GM12864 (cell line): ENCODE measurements at places on chromosomes 6 and 20.

- DNase-seq = no peak
Measured at GRCh38 chr20:49595811-49596561, 28.0 kb upstream of the PTGIS start.

GRCh38 chr20:50186151-50186885 lies 4.3 kb upstream of the CEBPB start:
- DNase-seq = peak; percentile 35

DNA sequence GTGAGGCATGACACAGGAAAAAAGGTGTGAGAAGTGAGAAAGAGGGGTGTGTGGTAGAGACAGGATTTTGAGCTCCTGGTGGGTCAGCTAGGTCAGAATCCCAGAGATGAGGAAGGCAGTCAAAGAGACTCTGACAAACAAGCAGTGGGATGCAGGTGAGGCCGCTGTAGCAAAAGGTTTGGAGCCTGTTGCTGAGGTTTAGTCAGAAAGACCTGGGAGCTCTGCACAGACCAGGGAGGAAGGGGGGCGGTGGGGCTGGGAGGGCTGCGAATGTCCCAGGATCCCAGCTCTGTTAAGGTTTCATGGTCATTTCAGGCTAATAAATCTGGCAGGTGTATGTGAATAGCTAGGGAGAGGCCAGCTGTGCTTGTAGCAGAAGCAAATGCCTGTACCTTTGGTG lies 373.9 kb upstream of the SYNCRIP start:
- no peak for DNase-seq

DNA sequence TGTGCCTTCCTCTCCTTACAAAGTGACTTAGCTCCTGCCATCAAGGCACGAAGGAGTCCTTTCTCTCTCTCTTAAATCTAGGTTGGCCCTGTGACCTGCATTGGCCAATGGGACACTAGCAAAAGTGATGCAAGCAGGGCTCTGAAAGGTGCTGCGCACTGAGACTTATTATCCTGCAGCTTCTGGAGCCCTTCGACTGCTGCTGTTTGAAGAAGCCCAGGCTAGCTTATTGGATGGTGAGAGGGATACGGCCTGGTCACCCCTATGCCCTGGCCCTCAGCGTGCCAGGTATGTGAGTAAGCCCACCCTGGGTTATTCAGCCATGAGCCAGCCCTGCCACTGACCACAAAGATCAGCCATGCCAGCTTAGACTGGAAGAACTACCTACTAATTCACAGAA lies 74.5 kb upstream of the GGTLC1 start:
- DNase-seq = no peak

GRCh38 chr20:21693322-21693721 lies 12.1 kb upstream of the PAX1 start:
- DNase-seq = no peak

DNA sequence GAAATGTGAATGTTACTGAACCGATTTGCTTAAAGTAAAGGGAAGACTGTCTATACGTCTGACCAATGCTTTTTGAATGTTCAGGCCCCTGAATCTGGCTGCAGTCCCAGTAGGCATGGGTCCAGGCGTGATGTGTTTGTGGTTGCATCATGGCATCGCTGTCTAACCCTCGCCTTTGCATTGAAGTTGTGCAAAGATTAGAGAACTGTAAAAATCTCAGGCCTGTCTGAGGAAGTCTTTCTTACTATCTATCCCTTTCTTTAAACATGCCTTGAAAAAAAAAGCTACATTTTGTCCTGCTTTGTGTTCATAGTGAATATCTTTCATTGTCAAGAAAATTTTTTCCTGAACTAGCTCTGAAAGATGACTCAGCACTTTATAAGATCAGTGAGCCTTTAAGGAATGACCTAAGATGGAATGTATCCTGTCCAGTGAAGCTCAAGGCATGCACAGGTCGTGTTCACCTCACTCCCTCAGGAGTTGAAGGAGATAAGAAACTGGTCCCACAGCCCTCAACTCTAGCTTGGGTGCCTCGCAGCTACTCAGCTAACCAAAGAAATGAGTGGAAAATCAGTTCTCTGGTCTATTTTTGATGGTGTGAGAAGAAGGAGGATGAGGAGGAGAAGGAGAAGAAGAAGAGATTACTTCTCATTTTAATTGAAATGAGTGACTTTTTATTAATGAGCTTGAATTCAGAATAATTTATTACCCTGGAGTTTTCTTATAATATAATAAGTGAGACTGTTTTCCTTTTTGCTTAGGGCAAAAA lies 48.6 kb downstream of the TPD52L1 start:
- DNase-seq = no peak

DNA sequence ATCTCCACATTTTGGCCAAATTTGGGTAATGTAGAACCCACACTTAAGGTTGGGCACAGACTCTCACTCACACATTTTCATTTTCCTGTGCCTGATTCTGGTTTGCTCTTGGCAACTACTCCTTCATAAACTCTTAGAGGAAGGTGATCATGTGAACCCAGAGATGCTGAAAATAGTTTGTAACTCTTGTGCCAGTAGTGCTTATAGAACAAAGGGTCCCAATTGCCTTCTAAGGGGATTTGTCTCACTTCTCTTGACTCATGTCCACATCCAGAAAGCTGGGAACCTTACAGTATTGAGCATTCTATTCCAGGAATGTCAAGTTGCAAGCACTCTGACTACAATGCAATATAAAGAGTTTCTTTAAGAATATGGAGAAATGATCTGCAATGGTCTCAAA lies 62.0 kb upstream of the TASP1 start:
- DNase-seq = no peak

- DNase-seq = no peak
Measured at GRCh38 chr6:147212622-147213021, 8.4 kb downstream of the STXBP5 start.

DNA sequence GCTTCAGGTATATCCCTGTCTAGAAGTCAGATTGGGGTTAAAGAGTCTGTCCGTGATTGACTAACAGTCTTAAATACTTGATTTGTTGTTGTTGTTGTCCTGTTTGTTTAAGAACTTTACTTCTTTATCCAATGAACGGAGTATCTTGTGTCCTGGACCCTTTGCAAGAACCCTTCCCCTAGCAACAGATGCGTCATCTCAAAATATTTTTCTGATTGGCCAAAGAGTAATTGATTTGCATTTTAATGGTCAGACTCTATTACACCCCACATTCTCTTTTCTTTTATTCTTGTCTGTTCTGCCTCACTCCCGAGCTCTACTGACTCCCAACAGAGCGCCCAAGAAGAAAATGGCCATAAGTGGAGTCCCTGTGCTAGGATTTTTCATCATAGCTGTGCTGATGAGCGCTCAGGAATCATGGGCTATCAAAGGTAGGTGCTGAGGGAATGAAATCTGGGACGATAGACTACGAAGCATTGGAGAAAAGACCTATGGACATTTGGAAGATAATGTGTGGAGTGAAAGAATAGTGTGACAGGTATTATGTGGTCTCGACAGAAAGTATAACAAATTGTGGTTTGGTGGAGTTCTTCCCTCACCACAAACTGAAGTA lies at the start of gene HLA-DRA:
Gene HLA-DRA (plus strand): TSS at position 286 of the 613 bp plus-strand sequence. CDS start 64 bp downstream, at position 350.
- DNase-seq = peak; percentile 89

DNA sequence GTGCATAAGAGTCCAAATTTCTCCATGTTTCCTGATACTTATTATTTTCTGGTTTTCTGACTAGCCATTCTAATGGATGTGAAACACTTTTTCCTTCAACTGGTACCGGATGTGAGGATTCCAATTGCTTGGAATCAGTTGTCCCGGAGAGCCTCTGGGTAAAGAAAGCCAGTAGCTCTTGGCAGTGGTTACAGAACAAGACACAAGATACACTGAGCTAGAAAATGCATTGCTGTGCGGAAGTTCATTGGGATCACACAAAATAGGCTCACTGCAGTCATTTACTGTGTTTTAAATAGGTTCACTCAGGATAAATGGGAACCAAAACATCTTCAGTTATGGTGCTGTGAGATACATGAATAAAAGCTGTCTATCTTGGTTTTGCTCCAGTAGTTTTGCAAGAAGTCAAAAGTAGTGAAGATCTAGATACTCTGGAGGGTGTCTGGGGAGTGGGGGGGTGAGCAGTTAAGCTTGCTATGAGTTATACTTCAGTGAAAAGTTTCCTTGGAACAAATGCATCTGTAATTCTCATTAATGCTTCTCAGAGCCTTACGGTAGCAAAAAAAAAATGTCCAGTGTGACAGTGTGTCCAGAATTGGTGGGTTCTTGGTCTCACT lies 54.4 kb upstream of the RNF182 start:
- DNase-seq = no peak

- DNase-seq = peak; percentile 35
Measured at GRCh38 chr6:110233770-110234374, 53.6 kb downstream of the CDC40 start.

GRCh38 chr6:54559136-54559535 lies 250.9 kb downstream of the TINAG start:
- DNase-seq = no peak

- no peak for DNase-seq
Measured at GRCh38 chr6:47481806-47482205, 4.2 kb downstream of the CD2AP start.

DNA sequence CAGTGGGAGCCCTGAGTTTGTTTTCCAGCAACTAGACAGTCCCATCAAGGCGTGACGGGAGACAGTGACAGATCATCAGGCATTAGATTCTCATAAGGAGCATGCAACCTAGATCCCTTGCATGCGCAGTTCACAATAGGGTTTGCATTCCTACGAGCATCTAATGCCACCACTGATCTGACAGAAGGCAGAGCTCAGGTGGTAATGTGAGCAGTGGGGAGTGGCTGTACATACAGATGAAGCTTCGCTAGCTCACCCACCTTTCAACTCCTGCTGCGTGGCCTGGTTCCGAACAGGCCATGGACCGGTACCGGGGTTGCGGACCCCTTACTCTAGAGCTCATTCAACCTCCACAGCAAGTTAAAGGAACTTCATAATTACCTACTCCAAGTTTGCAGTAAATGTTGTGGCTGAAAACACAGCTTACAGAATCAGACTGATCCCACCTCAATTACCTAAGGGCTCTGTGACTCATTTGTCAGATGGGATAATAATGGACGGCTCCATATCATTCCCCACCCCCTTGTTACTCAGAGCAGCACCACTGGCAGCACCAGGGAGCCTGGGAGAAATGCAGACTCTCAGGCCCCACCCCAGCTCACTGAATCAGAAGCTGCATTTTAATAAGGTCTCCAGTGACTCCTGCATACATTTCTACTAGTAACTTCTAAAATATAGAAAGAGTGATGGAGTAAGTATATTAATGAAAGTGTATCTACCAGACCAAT lies 15.7 kb downstream of the PXMP4 start:
- no peak for DNase-seq

DNA sequence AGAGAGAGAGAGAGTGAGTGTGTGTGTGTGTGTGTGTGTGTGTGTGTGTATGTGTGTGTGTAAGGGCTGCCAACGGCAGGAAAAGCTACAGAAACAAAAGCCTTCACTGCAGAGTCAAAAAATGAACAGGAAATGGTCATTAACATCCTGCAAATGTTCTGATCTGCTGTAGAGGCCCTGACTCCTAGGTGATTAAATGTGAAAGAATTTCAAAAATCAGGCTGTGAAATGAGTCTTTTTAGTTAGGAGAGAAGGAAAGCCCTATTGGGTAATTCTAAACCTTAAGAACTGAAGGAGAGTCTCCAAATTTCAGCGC lies 166.5 kb upstream of the MYLIP start:
- peak; percentile 45 for DNase-seq

DNA sequence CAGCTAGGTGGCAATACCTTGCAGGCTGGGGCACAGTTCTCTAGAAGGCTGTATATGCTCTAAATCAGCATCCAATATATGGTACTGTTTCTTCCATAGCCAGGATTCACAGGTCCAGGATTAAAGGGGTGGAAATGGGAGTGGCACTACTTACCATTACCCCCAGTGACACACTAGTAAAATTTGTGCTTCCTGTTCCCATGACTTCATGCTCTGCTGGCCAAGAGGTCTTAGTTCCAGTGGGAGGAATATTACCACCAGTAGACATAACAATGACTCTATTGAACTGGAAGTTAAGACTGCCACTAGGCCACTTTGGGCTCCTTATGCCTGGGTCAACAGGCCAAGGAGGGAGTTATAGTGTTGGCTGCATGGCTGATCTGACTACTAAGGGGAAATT lies 174.3 kb upstream of the TNFAIP3 start:
- no peak for DNase-seq

DNA sequence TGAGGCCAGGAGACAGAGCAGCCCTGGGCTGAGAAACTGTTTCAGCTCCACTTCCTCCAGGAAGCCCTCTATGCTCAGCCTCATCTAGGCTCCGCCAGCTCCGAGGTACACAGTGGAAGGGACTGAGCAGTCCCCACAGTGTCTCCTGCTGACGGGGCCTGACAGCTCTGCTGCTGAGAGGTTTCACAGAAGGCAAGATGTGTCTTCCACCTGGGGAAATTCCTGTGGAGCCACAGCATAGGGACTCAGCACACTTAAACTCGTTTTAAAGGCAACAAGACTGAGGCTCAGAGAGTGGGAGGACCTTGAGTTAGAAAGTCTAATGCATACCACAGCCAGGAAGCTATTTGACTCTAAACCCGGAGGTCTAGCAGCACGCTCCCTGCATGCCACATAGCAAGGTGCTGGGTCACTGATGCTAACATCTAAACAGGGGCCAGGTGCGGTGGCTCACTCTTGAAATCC lies 6.8 kb downstream of the ADA start:
- DNase-seq = peak; percentile 75

DNA sequence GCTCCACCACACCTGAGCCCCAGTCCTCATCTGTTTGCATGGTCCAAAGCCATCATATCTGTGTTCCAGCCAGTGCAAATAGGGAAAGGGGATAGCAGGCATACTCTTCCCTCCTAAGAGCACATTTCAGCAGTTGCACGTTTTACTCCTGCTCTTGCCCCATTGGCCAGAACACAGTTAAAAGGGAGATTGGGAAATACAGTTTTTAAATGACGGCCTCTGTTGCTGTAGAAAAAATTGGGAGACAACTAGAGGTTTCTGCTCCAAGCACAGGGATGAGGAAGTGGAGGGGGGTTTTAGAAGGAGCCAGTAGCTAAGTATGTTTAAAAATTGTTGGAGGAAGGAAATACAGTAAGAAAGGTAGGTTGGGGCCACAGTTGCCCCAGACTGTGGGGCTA lies 14.6 kb upstream of the STK35 start:
- no peak for DNase-seq

DNA sequence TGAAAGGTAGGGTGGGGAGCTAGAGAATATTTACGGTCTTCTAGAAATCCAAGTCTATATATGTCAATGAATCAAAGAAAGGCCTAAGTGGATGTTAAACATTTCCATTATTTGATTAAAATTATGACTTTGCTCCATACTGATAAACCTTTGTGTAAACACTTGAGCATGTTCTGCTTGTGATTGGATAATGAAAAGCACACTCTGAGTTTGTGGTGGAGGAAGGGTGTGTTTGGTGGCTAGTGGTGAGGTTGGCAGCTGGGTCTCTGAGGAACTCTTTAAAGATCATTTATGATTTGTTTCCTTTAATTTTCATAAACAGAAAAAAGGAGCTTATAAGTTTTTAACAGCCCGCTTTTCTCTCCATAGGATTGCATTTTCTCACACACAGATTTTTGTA lies 84.7 kb downstream of the RFPL4B start:
- no peak for DNase-seq

- no peak for DNase-seq
Measured at GRCh38 chr6:128410584-128410983, 109.8 kb downstream of the PTPRK start.

GRCh38 chr6:127717384-127717783 lies 140.4 kb downstream of the C6orf58 start:
- DNase-seq = no peak
